ENCODE measurements at places on chromosomes 6 and 20.

DNA sequence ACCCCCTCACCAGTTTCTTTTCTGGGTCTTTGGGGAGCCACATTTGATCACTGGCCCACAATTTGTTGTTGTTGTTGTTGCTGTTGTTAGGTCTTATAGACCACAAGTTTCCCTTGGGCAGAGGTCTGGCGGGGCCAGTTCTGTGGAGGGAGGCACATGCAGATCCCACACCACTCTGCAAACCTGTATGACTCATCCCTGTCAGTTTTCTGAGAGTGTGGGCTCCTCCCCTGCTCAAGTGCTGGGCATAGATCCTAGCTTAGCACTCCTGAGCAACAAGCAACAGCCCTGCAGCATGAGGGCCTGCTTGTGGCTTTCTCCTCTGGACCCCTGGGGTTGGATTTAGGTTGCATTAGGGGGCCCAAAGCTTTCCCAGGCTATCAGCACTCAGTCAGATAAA, 411.1 kb upstream of the HTR1E start:
- no peaks in the 10 kb centered on the region for H3K27me3 ChIP-seq
- H3K4me3 ChIP-seq = no peak overlapping the region
- no peak for DNase-seq
- no peaks in the 10 kb centered on the region for H3K36me3 ChIP-seq

- H3K27me3 ChIP-seq = no peaks in the 10 kb centered on the region
- no peaks in the 10 kb centered on the region for H3K4me1 ChIP-seq
- H3K27ac ChIP-seq = no peak overlapping the region
- no peaks in the 10 kb centered on the region for H3K36me3 ChIP-seq
These were observed 131.3 kb downstream of the PLCB4 start for GRCh38 chr20:9200196-9200595.

- no peaks in the 10 kb centered on the region for H3K36me3 ChIP-seq
- H3K4me3 ChIP-seq = no peak overlapping the region
- no peak overlapping the region for H3K27ac ChIP-seq
- DNase-seq = no peak
These were observed 40.9 kb downstream of the CDKAL1 start for GRCh38 chr6:20575125-20575524.

DNA sequence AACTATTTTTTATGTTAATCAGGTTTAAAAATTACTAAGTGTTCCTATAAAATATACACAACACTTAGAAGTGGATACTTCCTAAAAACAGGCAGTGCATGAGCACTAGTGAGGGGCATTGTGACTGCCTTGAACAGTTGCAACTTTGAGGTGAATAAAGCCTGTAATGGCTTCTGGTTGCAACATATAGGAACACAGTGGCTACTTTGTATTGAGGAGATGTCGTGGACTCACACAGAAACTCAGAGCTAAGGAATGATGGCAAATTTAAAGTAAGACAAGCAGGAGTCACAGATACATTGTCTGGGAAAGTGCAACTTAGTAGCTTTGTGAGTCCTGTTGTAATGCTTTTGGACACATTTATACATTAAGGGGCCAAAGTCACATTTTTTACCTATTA, 861 bp upstream of the HLA-A start:
- no peak overlapping the region for H3K4me3 ChIP-seq
- no peaks in the 10 kb centered on the region for H3K36me3 ChIP-seq
- H3K4me1 ChIP-seq = peaks cover 7% of the 10 kb centered on the region
- H3K27me3 ChIP-seq = no peaks in the 10 kb centered on the region
- no peak for DNase-seq

DNA sequence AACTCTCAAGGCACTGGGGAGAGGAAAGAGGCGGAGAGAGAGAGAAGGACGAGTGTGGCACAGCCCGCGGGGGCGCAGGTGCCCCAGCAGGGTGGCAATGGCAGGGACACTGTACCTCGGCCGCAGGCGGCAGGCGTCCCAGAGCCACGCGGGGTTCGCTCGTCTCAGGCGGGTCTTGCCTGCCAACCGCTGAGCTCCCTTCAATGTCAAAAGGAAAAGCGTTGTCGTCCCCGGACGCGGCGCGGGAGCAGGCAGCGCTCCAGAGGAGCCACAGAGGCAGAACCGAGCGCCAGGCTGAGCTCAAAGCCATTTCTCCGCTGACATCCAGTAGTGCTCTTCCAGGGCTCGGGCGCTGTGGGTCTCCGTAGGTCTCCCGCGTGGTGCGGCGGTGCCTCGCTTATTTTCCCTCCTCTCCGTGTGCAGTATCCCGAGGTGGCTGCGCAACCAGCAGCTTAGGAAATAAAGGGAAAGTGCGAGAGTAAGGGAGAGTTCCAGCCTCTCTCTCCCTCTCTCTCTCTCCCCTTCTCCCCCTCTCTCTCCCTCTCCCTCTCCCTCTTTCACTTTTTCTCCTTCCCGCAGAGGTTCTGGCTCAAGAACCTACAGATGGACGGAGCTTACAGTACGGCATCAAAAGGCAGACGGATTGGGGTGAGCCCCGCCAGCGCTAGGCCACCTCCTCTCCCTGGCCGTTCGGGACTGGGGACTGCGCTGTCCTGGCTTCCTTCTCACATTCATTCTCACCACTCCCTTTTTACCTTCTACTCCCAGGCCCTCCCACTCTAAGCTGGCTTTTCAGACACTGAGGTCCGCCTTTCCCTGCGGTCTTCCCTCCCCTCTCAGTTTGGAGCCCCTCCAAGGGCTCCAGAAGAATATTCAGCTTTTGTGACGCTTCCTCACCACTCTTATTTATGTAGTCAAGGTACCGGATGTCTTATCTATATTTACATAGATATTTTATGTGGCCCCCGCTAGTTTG, at the start of gene LAMA4:
LAMA4 (minus strand) TSS at position 727 of the 976 bp plus-strand sequence; CDS start at position 310, 417 bp downstream.
- no peaks in the 10 kb centered on the region for H3K36me3 ChIP-seq
- H3K27ac ChIP-seq = peak within 1 kb of the TSS; percentile 8
